Mucosa of descending colon (tissue), 3 donors: ENCODE measurements at places on chromosomes 7 and 10. TPM values are rescaled to one million over a fixed set of nuclear protein-coding genes. Genes with fewer than 3 reads are reported as not detected.

DNA sequence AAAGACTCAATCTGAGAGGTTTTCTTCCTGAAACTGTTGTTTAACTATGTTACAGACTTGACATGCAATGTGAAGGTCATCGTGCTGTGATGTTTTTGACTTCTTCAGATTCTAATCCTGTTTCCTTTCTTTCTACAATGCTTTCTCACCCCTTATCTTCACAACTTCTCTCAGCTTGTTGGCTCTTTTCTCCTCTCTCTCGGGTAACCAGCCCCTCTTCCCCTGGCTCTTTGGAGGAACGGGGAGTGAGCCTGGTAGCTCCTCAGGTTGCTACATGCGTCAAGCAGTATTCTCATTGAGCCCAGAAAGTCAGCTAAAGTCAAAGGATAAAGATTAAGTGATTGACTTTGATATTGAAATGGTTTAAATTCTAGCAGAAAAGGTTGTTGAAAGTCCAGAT, 40.1 kb downstream of the SEC23IP start:
- no peak for DNase-seq

DNA sequence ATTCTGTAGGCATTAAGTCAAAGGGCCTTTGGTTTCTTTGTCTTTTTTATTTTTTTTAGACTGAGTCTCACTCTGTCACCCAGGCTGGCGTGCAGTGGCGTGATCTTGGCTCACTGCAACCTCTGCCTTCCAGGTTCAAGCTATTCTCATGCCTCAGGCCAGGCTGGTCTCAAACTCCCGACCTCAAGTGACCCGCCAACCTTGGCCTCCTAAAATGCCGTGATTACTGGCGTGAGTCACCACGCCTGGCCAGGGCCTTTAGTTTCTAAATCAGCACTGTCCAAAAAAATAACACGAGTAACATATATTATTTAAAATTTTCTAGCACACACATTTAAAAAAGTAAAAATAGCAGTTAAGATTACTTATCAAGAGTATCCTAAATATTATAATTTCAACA, 11.1 kb upstream of the ACSL5 start:
- DNase-seq: peak; percentile 56

DNA sequence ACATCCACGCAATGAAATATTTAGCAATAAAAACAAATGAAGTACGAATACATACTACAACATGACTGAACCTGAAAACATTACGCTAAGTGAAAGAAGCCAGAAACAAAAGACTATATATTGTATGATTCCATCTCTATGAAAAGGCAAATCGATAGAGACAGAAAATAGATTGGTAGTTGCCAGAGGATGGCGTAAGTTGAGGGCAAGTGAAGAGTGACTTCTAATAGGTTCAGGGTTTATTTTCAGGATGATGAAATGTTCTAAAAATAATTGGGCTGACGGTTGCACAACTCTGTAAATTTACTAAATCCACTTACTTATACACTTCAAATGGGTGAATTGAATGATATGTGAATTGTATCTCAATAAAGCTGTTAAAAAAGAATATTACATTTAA, 39.5 kb upstream of the TECTB start:
- DNase-seq: no peak

DNA sequence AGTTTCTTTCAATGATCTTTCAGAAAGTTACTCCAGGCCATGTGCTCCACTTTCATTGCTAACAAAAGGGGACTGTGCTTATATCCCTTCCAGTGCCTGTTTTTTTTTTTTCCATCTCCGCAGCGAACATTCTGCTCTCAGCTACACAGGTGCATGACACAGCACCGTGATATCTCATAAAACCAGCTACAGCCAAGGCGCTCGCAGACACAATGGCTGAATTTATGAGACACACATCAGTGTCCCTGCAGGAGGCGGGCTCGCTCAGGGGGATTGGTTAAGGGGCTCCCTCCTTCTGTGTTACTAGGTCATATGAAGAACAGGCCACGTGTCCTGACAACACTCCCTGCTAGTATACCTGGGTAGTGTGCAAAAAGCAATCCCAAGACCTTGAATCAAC, 245.5 kb downstream of the SKAP2 start:
- no peak for DNase-seq

DNA sequence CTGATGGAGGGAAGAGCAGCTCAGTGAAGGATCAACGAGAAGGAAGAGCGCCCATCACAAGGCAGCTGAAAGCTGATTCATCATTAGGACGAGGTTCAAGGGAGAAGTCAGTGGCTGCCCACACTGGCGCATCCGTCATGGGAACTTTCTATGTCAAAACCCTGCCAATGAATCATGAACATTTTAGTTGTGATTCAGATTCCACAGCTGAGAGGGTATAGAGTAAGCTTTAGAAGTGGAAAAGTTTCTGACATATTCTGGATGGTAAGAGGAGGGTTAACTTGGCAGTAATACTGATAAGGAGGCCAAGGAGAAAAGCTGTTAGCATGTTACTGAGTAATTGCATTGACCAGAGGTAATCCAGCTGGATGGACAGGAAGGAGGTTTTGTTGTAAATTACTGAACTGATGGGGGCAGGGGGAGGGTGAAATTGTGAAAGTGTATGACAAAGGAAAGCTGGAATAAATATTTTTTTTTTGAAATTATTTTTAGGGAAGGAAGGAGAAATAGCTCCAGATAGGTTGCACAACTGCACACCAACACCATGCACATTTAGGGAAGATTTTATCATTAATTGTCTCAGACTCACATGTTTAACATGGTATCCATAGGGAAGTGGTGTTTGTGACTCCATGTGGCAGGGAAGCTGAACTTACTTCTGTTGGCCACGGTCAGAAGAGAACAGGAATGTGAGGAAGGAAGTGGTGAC, 78.3 kb upstream of the NRP1 start:
- no peak for DNase-seq

DNA sequence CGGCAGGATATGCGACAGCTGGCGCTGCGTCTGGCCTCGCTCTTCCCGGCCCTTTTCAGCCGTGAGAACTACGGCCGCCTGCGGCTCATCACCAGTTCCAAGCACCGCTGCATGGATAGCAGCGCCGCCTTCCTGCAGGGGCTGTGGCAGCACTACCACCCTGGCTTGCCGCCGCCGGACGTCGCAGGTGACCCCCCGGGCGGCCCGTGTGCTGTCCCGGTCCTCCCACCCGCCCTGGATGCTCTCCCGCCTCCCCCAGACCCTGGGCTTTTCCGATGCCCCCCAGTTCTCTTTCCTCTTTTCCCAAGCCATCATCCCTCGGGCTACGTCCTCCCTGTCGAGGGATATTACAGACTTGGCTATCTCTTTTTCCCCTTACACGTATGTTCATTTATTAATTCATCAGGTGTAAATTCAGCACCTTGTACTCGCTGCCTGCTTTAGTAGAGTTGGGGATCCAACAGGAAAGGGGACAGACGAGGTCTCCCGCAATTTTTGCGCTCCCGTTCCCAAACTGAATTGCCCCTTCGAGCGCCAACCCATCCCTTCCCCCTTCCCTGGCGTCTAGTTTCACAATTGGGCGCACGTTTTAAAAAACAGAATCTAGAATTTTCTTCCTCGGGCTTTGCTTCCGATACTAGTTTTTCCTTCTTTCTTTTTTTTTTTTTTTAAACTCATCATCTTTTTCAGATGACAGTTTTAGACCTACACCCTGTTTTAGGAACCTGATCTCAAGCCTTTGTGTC, 846 bp downstream of the MINPP1 start:
- DNase-seq: peak; percentile 81

- DNase-seq: no peak
Observed at GRCh38 chr10:32332299-32332750, 14.6 kb downstream of the EPC1 start.

- no peak for DNase-seq
Observed at GRCh38 chr7:129367349-129367699, 66.9 kb upstream of the STRIP2 start.

DNA sequence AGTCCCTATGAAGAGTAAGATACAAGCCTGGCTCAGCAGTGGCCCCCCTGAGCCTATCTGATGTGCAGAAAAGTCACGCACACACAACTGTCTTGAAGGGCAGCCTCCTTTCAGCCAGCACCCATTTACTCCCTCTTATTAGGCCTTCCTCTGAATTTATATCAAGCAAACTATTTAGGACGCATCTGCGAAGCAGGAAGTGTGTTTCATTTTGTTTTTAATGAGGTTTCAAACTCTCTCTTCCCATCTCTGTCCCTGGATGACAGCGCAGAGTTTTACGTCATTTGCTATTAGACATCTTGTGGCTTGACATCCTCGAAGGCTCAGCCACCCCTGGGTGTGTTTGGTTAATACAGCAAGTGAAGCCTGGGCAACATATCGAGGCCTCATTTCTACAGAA, 79.5 kb downstream of the CUX1 start:
- no peak for DNase-seq

The TMEM184A gene
- 36.7 TPM for total RNA-seq
